Non-pigmented ciliary epithelial cell (primary cell): ENCODE measurements at places on chromosomes 7 and 10.
A peak's percentile ranks its signal among the peaks of the same experiment; 100 is the strongest.

DNA sequence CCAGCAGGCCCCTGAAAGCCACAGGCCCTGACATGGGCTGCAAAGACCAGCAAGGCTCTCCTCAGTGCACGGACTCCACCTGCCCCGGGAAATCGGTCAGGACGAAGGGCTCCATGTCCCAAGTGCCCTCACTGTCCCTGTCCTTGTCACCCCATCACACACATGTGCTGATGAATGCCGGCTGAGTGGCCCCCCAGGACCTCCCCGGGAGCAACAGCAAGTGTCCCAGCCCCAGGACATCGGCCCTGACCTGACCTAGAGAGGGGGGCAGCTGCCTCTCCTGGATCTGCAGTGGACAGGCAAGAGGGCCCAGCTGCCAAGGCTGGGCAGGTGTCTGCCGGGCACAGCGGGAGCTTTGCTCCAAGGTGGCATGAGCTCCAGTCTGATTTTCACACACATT lies 49.8 kb downstream of the STK32C start:
- no peak for DNase-seq

DNA sequence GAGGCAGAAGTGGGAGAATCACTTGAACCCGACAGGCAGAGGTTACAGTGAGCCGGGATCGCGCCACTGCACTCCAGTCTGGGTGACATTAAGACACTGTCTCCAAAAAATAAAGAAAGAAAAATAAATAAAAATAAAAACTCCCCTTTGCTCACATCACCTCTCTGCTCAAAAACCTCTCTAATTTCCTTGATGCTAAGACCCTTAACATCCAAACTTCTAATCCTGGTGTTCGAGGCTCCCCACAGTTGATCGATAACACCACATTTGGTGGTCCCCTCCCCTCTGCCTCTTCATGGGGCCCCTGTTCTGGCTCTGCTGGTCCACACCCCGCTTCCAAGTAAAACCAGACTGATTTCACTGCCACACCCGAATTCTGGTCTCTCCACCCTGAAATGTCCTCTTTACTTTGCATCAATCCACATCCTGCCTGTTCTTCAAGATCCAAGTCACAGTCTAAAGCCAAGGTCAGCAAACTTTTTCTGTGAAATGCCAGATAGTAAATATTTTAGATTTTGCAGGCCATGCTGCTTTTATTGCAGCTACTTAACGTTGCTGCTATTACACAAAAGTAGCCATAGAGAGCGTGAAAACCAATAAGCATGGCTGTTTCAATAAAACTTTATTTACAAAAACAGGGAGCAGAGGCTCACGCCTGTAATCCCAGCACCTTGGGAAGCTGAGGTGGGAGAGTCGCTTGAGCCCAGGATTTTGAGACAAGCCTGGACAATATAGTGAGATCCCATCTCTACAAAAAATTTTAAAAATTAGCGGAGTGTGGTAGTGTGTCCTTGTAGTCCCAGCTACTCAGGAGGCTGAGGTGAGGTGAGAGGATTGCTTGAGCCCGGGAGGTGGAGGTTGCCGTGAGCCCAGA lies 11.8 kb downstream of the MOSPD3 start:
- no peak for DNase-seq

DNA sequence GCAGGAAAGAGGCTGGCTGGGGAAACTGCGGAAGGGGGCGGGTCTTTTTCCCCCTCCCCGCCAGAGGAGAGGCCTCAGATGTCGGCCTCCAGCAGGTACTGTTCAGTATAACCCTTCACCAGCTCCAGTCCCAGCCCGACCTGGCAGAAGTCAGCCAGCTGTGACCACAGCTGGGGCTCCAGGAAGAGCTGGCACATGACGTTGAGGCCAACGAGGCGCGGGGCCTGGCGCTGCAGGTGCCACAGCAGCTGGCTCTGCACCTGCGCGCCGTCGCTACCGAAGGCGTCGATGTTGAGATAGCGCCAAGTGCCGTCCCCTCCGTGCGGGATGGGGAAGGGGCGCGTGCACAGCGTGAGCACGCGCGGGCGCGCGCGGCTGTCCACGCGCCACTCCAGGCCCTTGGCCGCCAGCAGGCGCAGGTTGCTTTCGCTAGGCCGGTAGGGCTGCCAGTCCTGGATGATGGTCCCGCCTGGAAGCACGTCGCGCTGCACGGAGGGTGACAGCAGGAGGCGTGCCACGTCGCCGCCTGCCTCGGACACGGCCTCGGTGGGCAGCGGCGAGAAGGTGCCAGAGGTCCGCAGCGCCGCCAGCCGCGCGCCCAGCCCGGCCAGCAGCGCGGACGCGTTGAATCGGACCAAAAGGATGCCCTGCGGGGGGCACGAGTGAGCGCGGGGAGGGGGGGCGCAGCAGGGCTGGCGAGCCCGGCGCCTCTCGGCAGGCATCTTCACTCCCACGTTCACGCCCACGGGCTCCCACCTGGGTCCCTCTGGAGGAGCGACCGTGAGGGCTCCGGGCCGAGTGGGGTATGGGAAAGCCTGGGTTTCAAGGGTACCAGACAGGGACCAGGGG lies 6.9 kb upstream of the VGF start:
- no peak for DNase-seq

DNA sequence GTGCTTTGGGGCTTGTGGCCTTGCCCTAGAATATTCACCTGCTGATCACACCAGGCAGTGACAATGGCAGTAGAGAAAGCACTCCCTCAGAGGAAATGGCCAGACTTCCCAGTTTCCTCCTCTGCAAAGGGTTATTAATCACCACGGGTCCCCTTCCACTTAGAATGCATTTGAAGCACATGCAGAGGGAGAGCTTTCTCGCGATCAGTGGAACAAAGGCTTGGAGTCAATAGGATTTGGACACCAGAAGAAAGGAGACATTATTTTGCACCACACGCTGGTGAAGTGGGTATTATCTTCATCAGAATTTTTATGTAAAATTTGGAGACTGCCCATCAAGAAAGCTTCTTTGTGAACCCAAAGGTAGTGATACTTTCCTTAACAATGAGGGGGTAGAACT lies 35.4 kb upstream of the INHBA start:
- DNase-seq = no peak

DNA sequence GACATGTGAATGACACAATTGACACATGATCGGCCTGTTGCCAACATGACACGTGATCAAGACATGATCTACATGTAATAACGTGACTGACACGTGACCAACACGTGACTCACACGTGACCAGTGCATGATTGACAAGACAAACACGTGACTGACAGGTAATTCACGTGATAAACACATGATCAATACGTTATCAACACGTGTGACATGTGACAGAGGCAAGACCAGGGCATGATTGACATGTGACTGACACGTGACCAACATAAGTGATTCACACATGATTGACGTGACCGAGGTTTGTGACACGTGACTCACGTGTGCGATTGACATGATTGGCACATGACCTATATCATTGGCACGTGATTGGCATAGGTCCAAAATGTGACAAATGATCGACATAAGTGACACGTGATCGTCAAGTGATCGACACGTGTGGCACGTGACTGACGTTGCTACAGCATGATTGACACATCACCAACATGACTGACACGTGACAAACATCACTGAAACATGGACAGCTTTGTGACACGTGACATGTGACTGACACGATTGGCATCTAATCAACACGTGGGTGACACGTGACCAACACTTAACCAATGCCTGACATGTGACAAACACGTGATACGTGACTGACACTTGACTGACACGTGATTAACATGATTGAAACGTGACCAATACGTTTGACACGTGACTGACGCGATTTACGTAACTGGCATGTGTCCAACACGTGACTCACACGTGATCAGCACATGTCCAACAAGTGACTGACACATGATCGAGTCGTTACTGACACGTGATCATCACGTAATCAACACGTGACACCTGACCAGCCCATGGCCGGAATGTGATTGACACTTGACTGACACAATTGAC lies 23.0 kb downstream of the CRPPA start:
- no peak for DNase-seq

DNA sequence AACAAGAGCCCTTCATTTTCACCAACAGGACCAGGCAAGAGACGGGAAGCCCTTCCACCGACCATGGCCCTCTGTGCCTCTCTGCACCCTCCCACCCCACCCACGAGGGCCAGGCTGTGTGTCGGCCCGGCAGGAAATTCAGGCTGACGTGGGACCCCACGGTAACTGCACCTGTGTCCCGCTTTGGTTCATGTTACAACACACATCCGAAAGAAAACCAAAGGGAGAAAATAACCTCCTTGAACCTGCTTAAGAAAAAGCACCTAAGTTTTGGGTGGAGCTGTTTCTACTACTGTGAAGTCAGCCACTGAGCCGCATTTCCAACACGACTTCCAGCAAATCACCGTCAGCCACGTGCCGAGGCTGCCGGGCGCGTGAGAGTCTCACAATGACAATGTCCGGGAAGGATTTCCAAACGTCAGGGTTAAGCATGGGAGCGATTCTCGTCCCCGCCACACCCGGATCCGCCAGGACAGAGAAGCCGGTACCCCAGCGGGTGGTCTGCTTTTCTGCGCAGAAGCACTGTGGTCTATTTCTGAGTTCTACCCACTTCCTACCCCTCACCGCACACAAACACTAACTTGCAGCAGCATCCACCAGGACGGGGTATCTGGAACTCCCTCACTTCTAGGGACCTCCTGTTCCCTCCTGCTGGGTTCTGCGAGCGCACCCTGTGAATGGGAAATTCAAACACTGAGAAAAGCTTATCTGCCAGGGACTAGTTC lies 36.6 kb downstream of the AMZ1 start:
- DNase-seq = no peak

- peak; percentile 70 for DNase-seq
Observed at GRCh38 chr7:51123322-51124019, 193.1 kb downstream of the COBL start.

DNA sequence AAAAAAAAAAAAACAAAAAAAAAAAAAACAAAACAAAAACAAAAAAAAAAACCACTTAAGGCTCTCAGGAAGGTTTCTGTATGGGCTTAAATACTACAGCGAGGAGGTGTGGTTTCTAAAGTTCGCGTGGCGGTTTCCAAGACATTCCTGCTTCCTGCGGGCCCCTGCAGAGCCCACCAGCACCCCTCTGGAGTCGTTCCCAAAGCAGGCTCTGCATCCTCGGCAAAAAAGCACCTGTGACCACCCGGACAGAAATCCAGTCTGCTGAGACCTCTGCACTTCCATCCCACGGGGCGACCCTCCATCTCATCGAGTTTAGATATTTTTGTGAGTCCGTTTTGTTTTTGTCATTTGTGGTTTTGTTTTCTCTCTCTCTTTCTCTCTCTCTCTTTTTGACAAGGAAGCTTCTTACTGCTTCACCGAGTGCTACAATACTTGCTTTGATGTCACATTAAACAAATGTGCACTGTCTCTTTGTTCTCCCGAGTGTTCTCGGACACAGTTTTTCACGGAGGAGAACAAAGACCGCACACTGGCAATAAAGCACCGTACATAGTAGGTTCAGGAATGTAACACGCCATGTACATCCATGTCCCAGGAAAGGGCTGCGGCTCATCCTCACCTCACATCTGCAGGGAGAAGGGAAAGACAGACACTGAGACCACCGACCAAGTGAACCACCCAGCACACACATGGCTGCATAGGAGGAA lies 21.5 kb downstream of the PDGFA start:
- no peak for DNase-seq

DNA sequence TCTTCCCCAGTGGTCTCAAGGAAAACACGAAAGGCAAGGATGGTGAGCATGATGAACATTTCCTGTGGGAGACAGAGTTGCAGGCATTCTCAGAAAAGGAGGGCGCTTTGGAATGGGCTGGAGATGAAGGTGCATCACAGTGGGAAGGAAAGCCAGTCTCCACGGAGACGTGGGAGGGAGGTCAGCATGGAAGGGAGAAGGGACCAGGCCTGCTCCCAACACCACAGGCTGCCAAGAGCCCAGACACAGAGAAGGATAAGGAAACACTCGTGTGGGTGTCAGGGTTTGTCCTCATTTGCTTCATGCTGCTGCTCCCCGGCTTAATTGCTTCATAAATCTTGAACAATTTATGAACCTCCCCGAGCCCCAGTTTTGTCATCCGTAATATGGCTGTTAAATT lies 231.5 kb upstream of the ZNF32 start:
- DNase-seq = no peak

- DNase-seq = no peak
Observed at GRCh38 chr7:50791363-50791937, 8.8 kb upstream of the GRB10 start.

DNA sequence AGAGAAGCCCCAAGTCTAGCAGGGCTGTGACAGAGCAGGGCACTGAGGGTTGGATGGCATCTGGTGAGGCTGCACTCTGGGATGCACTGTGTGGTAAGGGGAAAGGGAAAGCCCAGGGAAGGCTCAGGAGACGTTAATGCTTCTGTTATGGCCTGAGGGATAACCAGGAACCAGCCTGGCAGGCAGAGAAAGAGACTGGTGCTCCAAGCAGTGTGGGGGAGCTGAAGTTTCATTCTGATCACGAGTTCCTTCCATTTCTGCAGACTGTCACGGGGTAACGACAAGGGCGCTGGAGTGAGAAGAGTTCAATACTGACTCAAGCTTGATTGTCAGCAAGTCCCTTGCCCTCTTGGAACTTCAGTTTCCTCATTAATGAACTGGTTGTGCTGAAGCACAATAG lies 730.9 kb downstream of the GRID1 start:
- DNase-seq = no peak

DNA sequence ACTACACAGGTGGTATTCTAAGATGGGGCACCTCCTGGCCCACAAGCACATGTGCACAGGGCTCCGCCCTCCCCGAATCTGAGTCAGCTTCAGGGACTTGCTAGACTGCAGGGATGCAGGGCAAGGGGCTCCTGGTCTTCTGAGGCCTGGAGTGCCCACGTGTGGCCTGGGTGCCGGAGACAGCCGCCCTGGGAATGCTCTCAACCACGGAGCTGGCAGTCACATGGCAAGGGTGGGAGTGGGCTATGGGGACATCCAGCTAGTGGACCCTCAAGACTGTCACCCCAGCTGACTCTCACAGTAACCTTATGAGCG lies 42.7 kb downstream of the CFAP46 start:
- no peak for DNase-seq

- DNase-seq = no peak
Observed at GRCh38 chr10:71404503-71405295, 8.0 kb downstream of the CDH23 start.
